Omental fat pad (tissue), 4 donors: ENCODE measurements at places on chromosomes 12 and 14. TPM values are rescaled to one million over a fixed set of nuclear protein-coding genes. Genes with fewer than 3 reads are reported as not detected.
A peak's percentile ranks its signal among the peaks of the same experiment; 100 is the strongest.

DNA sequence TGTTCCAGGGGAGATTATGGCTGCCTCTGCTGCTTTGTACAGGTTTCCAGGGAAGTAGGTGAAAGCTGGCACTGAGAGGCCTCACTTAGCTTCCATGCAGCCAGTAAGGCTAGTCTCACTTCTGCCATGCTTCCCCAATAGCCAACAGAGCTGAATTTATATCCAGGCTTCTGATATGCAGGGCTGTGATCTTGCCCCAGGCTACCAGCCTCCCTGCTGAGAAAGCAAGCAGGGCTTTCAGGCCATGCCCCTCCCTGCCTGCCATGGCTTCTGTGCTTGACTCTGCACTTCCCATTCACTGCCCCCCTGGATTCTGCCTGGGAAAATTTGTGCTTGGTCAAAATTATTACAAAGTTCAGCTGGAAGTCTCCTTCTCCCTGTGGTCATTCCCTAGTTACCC is 302.1 kb upstream of the FBXO33 start:
- DNase-seq, result no peak

DNA sequence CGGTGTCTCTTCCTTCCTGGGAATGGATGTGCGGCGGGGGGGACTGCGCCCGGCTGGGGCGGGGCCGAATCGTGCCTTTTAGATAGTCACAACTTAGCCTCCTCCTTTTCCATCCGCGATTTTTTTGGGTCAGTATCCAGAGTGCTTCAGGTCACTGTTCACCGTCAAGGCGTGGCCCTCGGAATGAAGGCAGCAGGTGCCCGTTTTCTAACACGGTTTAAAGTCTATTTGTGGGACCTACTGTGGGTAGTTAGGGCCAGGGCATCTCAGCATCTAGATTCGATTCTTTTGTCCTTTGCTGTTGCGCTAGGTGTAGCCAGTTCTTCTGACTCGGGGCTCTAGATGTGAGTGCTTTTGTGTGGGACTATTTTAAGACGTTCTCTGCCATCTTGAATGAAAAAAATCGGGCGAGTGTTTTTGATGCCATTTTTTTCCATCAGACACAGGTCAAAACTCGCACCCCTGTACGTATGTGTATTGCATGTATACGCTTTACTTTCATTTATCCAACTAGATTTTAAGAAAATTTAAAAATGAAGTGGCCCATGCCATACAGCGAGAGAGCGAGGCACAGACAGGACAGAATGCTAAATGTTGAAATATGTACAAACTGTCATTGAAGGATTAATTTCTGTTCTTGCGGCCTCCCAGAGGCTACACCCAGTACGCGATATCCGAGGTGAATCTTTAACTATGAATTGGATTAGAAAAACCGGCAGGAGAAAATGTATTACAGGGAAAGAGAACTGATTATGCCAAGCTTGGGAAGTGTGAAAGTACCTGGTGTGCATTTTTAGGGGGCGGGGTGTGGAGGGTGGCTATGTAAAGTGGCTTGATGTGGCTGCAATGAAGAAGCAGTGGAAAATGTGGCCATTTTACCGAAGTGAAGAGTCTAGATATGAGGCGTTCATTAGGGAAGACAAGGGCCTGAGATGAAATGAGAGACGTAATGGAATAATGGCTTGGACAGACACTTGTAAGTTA is 835 bp downstream of the VEZT start:
- peak; percentile 30 for DNase-seq

KRT6C gene
- total RNA-seq, result not detected

DNA sequence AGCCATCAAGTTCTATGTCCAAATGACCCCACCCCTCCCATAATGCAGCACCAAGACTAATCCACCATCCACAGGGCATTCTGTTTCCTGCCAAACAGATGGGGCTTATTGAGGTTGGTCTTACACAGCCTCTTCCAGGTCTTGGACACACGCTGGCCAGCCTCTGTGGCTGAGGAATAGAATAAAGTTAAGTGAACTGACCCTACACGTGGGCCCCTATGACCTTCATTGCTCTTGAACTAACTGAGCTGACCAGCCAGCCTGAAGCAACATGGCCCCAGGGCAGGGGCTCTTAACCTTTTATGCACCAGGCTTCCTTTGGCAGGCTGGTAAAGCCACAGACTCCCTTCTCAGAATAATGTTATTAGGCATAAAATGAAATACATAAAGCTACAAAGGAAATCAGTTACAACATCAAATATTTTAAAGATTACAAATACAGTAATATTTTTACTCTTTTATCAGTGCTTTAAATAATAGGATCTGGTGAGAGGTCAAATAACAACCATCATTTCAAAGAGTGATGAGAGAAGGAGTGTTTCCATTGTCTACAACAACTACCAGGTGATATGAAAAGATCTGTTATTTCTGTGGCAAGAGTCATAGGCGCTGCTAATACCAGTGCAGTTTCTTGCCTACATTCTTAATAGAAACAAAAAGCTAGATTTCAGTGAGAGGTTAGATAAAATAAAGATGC is 192.9 kb upstream of the NUDT4 start:
- DNase-seq, result no peak

DNA sequence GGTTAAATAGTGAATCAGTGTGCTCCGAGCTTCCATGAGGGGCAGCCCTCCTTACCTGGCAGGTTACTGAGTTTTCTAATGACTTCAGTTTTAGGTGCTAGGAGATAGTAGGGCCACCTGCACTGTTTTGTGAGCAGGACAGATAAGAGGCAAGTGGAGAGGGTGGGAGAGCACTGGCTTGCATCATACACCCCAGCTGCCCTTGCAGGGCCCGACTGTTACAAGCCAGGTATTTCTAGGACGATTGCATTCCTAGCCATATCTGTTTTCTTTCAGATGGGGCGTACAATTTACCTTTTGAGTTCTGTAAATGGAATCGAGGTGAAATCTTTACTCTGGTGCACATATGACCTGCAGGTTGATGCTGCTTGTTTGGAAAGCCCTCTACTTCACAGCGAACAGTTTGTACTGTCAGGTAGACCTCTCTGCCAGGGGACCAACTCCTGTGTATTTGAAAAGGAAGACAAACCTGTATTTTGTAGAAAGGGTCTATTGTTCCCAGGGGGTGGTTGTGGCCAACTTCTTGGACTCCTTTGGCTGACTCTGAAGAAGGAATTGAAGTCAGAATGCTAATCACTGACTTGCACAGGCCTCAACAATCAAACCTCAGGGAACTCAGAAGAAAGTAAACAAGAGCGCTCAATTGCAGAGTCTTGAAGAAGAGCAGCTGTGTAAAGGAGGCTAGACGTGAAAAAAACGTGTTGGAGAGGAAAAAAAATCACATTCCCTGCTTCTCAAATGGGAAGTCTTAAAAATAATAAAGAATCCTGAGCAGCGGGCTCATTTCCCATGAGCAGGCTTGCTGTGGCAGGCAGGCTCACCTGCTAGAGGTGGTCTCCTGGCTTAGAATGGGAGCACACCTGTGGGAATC is 57.3 kb downstream of the ETV6 start:
- no peak for DNase-seq

DNA sequence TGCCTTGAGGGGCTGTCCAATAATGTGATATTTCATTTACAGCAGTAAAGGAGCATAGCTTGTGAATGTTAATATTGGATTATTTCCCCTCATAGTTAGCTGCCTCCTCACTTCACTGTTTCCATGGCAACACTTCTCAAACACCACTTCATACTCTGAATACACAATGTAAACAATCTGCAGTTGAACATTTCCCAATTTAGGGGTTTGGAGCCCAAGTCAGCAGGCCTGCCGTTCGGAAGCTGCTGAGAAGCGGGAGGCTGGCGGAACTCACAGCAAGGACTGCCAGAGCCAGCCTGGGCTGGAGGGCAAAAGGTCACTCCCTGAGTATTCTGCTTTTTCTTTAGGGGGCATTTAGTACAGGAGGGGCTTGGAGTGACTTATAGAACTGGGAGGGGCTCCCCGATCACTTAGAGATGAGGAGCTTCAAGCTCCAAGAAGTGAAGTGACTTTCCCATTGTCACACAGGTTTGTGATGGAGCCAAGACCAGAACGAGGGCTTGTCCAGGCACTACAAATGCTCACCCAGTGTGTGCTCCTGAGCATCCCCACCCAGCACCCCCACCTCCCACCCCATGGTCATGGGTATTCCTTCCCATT is 12.1 kb upstream of the SLC24A4 start:
- no peak for DNase-seq

PTGR2 gene
- 3.8 TPM for total RNA-seq

GRCh38 chr12:49903700-49904423 is at the start of gene FAIM2:
Gene FAIM2 (minus strand): TSS chr12:49903900. CDS start chr12:49903792, 108 bp downstream.
- no peak for DNase-seq

DNA sequence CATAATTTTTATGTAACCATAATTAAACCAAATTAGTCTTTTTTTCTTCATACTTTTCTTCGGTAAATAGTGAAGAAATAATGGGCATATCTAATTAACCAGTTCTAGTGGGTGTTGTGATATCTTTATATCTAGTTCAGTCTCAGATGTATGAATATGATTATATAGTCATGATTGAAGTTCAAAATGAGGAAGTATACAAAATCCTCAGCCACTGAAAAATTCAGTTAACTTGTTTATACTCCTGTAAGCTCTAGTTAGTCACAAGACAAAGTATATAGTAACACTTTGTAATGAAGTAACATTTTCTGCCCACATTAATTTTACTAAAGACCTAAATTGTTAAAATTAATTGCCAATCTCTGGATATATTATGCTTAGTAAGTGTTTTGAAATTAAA is 46.5 kb downstream of the CAND1 start:
- DNase-seq, result no peak

DNA sequence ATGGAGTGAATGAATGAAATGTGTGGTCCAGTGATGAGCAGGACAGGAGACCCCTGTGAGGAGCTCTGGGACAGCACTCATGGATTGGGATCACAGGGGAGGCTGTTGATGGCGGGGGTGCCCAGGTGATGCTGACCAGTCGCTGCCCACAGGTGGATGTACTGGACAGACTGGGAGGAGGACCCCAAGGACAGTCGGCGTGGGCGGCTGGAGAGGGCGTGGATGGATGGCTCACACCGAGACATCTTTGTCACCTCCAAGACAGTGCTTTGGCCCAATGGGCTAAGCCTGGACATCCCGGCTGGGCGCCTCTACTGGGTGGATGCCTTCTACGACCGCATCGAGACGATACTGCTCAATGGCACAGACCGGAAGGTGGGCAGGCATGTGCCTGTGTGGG is 13.3 kb upstream of the LRP1-AS start:
- DNase-seq, result no peak

ALKBH1 gene
- 6.9 TPM for total RNA-seq

DNA sequence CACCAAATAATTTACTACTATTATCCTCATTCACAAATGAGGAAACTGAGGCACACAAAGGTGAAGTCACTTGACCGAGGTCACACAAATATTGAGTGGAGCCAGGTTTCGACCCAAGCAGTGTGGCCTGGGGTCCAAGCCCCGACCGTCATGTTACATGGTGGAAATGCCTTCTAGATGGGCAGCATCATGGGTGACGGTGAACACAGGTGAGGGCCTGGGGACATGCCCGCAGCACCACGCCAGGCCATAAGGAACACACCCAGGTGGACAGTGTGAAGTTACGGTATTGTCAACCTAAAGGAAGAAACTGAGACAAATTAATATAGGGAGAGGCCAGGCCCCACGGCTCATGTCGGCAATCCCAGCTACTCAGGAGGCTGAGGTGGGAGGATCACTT is 35.3 kb upstream of the DYNC1H1 start:
- no peak for DNase-seq

KLRD1 gene
- 2.4 TPM for total RNA-seq

FLVCR2 gene
- total RNA-seq, result 12.1 TPM

GRCh38 chr12:16763901-16764300 is 157.9 kb upstream of the LMO3 start:
- no peak for DNase-seq

STRAP gene
- 74.5 TPM for total RNA-seq

- DNase-seq, result no peak
These were observed 7.6 kb downstream of the SAMD4A start for GRCh38 chr14:54574528-54574927.

PLEK2 gene
- not detected for total RNA-seq

DNA sequence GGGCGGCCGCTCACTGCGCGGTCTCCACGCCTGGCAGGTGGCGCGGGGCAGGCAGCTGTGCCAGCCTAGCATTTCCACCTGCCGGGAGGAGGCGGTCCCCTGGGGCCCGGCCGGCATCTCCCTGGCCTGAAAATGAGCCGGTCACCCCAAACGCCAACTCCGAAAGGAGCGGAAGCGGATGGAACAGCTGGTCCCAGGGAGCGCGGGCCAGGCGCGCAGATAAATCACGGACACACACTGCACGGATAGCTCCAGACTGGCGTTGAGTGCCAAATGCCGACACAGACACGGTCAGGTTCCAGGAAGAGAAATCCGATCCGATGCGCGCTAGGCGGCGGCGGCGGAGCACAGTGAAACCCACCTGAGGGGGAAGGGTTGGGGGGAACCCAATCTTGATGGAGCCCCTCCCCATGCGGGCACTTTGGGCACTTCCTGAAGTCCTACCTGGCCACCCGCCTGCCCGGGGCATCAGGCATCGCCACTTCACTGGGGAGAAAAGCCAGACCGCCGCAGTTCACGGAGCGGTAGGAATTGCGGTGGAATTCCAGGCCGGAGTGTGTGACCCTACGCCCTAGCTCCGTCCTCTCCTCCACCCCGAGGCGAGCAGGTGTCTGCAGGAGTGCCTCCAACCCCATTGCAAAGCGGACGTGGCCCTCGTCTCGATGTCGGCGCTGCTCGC is 624 bp upstream of the PLEKHD1 start:
- no peak for DNase-seq

LALBA gene
- not detected for total RNA-seq

CMKLR1 gene
- total RNA-seq, result 28.1 TPM

ACACB gene
- total RNA-seq, result 727 TPM

GRCh38 chr14:84493779-84494178 is 1036.2 kb upstream of the FLRT2 start:
- no peak for DNase-seq

- no peak for DNase-seq
These were observed 321.8 kb upstream of the E2F7 start for GRCh38 chr12:77387214-77387613.

DNA sequence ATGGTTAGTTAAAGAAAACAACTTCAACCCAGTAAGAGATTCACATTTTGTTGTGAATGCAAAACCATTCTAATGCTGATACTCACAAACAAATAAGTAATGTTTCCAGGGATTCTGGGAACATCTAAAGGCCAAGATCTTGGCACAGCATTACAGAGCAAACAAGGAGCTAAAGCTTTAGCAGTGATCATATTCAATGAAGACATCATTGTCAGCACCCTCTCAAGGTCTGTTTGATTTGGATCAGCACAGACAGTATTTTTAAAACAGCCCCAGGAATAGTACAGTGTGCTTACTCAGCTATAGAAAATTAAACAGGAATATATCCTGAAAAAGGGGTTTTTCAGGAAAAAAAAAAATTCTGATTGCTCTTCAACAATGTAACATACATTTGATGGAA is 71.4 kb downstream of the TMEM260 start:
- DNase-seq, result no peak

PTPN6 gene
- total RNA-seq, result 42.3 TPM

NOS1 gene
- 0.13 TPM for total RNA-seq

RGS6 gene
- total RNA-seq, result 6.6 TPM

MYH6 gene
- total RNA-seq, result not detected

- DNase-seq, result no peak
These were observed 52.0 kb downstream of the NAV3 start for GRCh38 chr12:77882709-77883108.

POTEM gene
- total RNA-seq, result not detected

CLEC14A gene
- 125 TPM for total RNA-seq
